ENCODE measurements at places on chromosomes 1 and 21.
A peak's percentile ranks its signal among the peaks of the same experiment; 100 is the strongest.

DNA sequence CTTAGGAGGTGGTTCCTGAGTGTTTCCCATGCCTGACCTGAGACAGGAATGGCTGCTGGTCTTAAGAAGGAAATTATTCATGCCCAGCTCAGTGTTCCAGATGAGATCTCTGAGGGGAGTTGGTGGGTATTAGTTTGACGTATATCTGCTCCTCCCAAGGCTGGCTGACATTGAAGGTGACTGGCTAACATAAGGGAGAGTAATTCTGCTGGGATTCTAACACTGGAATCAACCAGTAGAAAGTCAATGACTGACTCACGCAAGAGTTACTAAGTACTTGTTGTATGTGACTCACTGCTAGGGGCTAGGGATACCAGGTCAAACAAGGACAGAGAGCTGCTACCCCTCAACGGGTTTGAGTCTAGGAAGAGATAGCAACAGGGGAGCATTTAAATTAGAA lies 177.3 kb downstream of the CACNA1E start:
- no peak for DNase-seq

GRCh38 chr1:101506541-101507164 lies 269.8 kb downstream of the S1PR1 start:
- no peak for DNase-seq

DNA sequence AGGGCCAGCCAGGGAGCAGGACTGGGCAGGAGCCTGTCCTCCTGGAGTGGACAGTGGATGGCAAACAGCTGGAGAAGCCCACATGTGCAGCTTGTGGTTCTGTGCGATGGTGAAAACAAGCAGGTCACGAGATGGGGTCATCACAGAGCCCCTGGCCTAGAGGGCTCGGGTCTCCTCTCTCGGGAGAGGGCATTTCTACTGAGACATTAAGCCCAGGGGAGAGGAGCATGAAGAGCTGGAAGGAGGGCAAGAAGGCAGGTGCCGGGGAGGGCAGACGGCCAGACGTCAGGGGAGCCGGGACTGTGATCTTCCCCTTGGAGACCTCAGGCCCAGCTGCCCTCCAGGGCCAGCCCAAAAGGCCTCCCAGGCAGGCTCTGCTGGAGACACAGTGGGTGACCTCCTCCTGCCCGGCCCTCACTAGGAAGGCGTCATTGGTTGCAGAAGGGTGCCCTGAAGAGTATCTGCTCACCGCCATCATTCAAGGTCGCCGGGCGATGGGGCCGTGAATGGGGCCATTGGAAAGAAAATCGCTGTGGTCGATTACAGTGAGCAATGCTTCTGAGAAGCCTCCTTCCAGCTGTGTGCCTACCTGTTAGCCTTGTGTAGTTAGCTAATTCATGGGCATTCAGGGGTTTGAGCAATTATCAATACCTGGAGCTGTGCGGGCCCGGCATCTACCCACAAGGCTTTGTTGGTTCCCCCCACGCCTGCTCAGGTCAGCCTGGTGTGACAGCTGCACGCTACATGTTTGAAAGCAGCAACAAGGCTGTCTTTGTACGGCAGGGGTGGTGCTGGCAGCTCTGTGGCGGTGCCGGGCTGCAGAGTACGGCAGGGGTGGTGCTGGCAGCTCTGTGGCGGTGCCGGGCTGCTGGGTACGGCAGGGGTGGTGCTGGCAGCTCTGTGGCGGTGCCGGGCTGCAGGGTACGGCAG lies 72.3 kb upstream of the ACTRT2 start:
- DNase-seq: peak; percentile 29

GRCh38 chr1:224745394-224745793 lies 129.3 kb downstream of the CNIH3 start:
- DNase-seq: no peak

- DNase-seq: no peak
Measured at GRCh38 chr1:19361611-19362147, 49.6 kb downstream of the SLC66A1 start.

- no peak for DNase-seq
Measured at GRCh38 chr1:229152311-229152710, 118.6 kb upstream of the RAB4A start.

- no peak for DNase-seq
Measured at GRCh38 chr1:182703539-182703938, 19.2 kb upstream of the RGS8 start.

DNA sequence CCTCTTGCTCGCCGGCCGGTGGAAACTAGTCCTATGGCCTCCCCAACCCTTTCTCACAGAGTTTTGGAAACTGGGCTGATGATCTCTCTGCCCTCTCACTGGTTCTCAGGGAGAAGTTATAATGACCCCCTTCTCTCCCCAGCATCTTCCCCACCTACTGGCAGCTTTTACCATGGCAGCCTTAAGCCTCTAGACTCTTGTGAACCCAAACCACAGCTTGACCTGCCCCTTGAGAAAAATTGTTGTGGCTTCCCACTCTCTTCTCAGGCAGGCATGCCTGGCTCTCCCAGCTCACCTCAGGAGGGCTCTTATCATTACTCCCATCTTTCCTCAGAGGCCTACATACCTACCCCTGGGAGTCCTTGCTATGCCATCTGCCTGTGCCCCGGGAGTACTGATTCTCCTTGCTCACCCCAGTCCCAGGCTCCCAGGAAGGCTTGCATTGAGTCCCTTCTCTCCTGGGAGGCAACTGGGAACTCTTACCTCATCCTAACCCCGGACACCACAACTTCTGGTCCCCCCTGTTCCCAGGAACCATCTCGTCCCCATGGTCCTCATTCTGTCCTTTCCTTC lies 1.6 kb downstream of the NSUN4 start:
- no peak for DNase-seq

- DNase-seq: no peak
Measured at GRCh38 chr1:40059338-40059959, 18.9 kb downstream of the CAP1 start.

GRCh38 chr21:45146306-45146705 lies 71.9 kb downstream of the ADARB1 start:
- no peak for DNase-seq

- DNase-seq: no peak
Measured at GRCh38 chr21:45451771-45452182, 46.8 kb downstream of the COL18A1 start.

DNA sequence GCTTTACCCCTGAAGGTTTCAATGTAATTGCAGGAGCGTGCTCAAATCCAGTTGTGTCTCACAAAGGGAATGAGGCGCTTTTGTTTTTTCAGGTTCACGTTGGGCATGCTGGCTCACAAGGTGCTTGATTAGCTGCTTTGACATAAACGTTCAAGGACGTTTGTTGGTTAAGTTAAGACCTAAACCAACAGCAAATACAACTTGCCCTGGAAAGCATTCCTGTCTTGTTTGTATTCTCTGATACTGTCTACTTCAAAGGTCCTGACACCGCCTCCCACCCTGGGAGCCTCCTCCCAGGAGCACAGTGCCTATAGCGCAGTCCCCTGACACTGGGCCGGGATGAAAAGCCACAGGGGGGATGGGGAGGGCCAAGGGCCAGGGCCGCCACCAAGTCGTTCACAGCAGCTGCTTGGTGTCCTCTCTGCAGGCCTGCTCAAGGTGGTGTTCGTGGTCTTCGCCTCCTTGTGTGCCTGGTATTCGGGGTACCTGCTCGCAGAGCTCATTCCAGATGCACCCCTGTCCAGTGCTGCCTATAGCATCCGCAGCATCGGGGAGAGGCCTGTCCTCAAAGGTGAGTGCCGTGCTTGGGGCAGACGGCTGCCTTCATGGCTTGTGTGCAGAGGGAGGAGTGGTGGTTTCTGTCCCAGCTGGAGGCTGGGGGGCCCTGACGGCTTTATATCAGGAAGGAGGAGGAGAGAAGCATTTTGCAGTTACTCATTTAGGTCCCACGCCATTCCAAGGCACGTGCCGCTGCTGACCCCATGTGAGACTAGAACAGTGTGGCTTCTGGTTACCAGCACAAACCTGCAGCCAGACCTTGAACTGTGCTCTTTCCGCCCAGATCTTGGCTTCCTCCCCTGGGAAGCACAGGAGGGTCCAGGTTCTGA lies 6.1 kb downstream of the FAM3B start:
- no peak for DNase-seq
